ENCODE measurements at places on chromosomes 11 and 22.

GRCh38 chr11:102317099-102317767 lies at the start of gene BIRC3:
Gene BIRC3 (plus strand): TSS chr11:102317484. CDS start chr11:102324510, 7,026 bp downstream.
- DNase-seq: peak; percentile 82

GRCh38 chr11:42772886-42773285 lies 538.9 kb upstream of the API5 start:
- DNase-seq: no peak

DNA sequence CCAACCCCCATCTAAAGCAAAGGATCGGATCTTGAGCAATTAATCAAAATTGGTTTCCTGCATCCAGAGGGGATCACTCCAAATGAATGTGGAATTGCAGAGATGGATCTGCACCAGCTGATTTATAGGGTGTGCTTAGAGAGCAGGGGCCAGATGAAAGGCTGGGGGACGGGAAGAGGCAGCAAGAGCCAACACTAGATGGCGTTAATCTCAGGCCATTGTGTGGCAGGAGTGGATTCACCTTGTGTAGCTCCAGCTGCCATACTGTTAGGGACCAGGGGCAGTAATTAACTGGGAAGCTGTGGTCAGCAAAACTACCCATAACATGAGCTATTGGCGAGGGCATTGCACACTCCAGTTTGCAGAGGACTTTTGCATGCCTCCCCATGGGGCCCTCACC lies 35.6 kb downstream of the SERPINH1 start:
- DNase-seq: no peak

DNA sequence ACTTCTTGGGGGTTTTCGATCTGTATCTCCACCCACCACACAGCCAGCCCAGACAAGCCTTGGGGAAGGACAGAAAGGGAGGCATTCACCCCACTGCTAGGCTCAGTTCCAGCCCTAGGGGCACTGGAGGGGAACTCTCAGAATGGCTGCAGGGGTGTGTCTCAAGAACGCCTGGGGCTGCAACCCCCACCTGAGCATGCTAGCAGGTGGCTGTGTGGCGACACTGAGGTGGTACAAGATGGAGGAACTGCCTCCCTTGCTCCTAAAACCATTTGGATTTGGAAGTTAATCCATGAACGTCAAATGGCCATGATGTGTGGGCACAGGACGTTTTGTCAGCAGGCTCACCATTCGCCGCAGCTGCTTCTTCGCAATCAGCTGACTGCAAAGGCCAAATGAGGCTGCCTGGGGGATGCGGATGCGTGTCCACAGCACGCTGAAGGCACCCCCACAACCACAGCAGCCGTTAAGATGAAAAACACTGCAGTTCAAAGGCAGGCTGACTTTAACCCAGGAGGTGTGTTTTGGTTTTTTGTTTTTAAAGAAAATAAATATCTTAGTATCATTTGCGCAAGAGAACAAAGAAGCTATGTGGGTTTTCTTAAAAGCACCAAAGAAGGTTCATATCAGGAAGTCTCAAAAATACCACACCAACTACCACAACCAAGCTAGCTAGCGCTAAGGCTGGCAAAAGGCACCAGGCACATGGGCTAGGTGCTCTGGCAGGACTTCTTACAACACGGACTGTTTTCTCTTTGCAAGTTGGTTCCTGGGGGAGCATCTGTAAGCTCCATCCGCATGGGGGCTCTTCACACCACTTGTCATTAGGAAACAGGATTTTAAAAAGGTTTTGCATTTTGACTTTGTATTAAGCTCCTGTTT lies 22.2 kb upstream of the NAP1L4 start:
- DNase-seq: no peak

GRCh38 chr11:73397468-73398131 lies 21.4 kb downstream of the RELT start:
- no peak for DNase-seq

- no peak for DNase-seq
Measured at GRCh38 chr11:112582366-112582765, 321.7 kb upstream of the PLET1 start.

DNA sequence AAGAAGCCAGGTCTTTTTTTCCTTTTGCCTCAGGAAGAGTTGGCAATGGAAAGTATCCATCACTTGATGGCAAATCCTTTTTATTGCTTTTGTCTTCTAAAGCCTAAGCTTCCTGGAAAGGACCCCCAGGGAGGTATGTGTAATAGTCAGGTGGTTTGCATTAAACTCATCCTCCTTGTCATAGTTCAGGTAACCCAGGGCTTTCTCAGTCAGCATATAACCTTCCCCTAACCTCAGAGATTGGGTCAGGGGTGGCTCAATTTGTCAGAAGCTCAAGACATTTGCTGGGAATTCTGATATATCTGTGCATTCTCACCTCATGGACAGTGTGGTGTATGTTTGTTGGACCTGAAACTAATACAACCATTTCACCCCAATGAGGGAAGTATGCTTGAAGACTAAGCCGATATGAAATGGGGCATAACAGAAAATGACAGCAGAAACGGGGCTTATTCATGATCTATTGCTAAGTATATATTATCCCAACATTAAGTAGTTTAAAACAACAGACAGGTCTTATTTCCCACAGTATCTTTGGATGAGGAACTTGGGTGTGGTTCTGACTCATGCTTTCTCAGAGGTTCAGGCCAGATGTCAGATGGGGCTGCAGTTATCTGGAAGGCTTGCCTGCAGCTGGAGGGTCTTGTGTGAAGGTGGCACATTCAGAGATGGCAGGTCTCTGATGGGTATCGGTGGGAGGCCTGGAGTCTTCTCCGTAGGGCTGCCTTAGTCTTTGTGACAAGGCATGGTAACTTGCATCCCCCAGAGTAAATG lies 135.8 kb upstream of the SPON1 start:
- no peak for DNase-seq

DNA sequence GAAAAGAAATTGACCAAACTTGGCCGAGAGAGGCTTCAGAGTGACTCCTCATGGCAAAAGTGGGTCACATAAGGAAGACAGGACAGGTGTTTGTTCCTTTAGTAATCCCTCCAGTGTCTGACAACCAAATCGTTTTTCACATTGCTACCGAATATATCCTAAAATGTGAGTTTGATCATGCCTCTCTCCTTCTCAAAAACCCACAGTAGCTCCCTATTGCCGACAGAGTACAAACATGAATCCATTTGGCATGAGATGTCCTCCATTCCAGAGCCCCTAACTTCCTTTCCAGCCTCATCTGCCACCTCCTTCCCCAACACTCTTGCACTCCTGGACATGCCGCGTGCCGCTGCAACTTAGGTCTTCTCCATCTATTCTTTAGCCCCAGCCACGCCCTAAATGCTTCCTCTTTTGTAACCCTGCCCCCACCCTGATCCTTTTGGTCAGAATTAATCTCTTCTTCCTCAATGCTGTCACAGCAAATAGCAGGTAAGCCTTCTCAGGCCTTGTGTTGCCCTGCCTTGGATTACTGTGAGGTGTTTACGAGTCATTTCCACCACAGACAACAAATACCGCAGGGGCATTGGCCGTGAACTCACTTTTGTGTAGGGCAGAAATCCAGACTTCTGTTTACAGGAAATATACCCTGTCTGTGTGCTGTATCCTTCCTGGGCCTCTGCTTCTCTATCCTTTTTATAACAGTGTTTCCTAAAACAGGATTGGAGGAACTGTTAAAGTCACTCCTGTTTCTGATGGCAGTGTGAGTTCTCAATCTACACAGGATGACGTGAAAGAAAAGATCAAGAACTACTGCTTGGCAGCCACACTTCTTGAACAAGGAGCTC lies 66.0 kb upstream of the FTH1 start:
- DNase-seq: no peak

DNA sequence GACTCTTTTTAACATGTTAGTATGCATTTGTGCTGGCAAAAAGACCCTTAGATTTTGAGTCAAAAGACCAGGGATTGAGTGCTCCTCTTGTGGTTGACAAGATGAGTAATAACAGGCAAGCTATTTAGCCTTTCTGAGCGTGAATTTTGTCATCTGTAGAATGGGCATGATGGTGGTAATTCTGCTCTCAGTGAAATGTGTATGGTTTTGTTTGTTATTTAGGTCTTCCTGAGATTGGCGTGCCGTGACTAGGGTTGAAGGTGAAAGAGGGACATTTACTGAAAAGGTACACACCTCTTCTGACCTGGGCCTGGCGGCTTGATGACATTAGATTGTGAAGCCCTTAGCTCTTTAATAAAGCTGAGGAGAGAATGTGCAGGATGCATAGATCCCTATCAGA lies 8.4 kb upstream of the CEP295 start:
- no peak for DNase-seq

- DNase-seq: peak; percentile 49
Measured at GRCh38 chr11:62905927-62906531, 15.1 kb downstream of the CHRM1 start.

GRCh38 chr11:8604078-8604723 lies 10.2 kb upstream of the STK33 start:
- DNase-seq: peak; percentile 100

DNA sequence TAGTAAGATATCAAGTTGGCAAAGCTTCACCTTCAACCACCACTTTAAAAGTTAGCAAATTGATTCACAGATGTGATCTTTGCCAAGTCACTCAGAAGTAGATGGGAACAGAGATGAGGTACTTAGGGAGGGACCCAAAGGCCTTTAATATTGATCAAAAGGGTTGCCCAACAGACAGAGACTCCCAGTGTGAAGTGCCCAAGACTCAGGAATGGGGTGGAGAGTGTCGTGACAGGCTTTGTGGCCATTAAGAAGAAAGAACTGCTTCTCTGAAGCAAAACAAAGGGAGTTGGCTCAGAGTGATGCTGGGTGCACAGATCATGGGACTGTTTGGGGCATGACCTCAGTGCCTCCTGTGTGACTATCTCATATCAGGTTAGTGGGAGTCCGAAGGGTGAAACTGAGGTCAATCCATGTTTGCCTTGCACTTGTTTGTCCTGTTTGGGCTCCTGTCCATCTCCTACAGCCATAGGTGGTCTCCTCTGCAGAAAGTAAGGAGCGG lies 132.3 kb downstream of the APIP start:
- DNase-seq: no peak

DNA sequence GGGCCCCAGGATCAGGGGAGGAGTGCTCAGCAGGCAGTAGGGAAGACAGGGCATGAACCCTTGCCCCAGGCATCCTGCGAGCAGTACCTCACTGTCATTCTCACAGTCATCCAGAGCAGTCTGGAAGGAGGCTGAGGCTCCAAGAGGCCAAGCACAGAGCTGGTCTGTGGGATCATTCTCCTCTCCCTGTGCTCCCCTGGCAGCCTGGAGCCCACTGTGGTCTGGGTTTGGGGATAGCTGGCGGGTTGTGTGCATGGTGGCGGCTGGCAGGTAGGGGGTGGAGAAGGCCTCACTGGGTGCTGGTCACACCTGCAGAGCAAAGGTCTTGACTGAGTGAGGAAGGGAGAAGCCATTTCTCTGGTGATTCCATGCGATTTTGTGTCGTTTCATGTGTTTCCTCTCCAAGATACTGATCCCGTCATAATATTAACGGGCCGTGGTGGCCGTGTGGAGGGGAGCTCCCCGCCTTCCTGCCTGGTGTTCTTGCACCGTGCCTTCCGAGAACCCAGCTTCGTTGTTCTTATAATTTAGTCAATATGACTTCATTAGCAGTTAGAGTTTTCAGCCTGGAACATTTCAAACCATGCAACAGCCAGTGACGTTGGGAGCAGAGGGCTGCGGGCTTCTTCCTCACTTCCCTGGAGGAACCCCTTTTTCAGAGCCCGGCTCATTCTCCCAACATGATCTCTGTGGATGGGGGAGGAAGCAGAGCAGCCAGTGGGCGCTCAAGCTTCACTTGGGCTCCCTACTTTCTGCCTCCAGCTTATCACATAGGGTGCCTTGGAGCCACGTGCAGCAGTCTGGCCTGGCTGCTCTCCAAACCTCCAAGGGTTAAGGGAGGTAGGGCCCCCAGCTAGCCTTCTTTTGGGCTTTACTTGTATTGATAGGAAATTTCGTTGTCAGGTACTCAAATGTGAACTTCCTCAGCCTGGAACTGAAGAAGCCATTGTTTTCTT lies 20.8 kb upstream of the ADORA2A start:
- no peak for DNase-seq

DNA sequence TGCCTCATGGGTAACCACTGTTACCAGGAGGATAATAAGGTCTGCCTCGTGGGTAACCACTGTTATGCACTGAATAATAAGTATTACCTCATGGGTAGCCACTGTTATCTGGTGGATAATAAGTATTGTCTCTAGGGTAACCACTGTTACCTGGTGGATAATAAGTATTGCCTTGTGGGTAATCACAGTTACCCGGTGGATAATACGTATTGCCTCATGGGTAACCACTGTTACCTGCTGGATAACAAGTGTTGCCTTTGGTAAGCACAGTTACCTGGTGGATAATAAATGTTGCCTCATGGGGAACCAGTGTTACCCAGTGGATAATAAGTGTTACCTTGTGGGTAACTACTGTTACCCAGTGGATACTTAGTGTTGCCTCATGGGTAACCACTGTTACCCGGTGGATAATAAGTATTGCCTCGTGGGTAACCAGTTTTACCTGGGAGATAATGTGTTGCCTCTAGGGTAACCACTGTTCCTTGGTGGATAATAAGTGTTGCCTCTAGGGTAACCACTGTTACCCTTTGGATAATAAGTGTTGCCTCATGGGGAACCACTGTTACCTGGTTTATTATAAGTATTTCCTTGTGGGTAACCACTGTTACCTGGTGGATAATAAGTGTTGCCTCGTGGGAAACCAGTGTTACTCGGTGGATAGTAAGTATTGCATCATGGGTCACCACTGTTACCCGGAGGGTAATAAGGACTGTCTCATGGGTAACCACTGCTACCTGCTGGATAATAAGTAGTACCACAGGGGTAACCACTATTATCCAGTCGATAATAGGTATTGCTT lies 10.6 kb upstream of the NXPE4 start:
- no peak for DNase-seq

- DNase-seq: no peak
Measured at GRCh38 chr11:17531071-17531600, 13.1 kb downstream of the USH1C start.

GRCh38 chr11:75667255-75667830 lies 1.5 kb downstream of the MAP6 start:
- no peak for DNase-seq

DNA sequence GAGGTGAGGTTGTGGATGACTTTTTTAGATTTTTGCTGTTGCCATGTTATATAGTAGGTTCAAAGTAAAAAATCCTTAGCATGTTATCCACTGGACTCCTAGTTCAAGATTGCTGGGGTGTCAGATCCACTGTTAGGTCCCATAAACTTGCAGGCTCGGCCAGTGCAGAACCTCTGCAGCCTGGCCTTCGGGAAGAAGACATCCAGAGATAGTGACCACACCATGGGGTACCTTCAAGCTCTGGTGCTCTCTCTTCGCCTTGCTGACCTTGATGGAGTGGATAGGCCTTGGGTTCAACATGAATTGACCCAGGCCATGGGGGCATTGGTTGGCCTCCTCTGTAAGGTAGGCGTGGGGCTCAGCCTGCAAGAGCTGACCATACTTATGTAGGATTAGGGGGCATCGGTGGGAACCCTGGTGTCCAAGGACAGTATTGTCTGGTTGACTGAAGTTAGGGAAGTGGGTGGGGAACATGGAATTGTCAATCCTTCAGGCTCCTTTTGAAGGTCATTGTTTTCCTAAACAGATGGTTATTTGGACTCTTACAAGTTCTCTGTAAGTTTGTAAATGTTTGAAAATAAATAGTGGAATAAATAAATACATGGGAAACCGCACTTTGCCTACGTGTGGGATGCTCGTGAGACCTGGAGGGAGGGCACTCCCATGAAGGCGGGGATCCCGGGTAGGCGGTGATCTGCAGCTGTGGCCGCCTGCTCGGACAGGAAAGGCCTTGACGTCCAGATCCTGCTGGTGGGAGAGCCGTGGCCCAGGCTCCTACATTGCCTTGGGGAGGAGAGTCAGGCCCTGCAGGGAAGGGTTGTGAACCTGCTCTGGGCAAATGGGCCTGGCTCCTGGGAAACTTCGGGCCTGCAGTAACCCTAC lies 37.1 kb downstream of the BCR start:
- DNase-seq: no peak

- no peak for DNase-seq
Measured at GRCh38 chr11:32479291-32479690, 44.0 kb upstream of the WT1 start.
